NCI-H526 treated with DMSO at 0.1 percent for 48 hours (cell line): ENCODE measurements at places on chromosomes 5 and 9.

- DNase-seq = no peak
These were observed 18.1 kb upstream of the RPL26L1 start for GRCh38 chr5:172941067-172941516.

DNA sequence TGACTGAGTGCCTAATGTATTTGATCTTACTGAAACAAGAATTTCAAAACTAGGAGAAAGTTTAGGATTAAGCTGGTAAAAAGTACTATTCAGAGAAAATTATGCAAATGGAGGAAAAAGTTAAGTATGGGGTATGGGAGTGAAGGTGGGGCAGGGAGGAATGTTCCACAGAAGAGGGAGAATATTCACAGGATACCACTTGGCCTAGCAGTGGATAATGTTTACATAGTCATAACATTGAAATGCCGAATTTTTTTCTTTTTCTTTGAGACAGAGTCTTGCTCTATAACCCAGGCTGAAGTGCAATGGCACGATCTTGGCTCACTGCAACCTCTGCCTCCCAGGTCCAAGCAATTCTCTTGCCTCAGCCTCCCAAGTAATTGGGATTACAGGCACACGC, 61.2 kb upstream of the LMNB1 start:
- DNase-seq = no peak

- DNase-seq = no peak
These were observed 19.3 kb upstream of the IGFBPL1 start for GRCh38 chr9:38443597-38443996.

- DNase-seq = no peak
These were observed 35.9 kb upstream of the PCSK1 start for GRCh38 chr5:96468956-96469355.

GRCh38 chr9:10678010-10678409, 65.2 kb upstream of the PTPRD start:
- no peak for DNase-seq

DNA sequence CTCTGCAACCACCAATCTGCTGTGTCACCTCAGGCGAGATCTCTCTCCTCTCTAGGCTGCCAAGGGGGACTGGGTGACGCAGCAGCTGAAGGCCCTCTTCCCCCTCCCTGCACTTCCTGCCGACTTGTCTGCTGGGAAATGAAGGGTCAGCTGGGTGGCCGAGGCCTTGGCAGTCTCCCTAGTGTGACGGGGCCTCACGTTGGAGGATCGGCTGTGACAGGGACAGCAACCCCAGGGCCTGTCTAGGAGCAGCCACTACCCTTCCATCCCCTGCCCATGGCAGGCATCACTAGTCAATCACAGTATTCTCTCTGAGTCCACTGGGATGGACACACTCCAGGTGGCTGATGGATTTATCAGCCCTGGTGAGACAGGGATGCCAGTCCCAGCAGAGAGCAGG, 107.3 kb upstream of the SARDH start:
- no peak for DNase-seq

DNA sequence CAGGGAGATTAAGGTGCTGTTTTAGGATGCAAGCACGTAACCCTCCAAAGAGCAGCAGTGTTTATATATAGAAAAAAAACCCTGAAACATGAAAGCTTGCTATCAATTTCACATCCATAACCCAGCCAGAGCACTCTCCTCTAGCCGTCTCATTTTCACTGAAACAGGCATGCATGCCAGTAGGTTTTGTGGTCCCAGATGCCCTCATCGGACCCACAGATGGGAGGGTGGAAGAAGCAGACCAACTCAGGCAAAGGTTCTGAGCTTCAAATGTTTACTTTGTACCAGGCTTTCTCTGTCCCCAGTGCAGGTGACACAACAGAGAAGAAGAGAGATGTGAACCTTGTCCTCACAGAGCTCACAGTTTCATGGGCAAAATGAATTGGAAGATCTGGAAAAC, 127.4 kb upstream of the ATP10B start:
- DNase-seq = no peak

DNA sequence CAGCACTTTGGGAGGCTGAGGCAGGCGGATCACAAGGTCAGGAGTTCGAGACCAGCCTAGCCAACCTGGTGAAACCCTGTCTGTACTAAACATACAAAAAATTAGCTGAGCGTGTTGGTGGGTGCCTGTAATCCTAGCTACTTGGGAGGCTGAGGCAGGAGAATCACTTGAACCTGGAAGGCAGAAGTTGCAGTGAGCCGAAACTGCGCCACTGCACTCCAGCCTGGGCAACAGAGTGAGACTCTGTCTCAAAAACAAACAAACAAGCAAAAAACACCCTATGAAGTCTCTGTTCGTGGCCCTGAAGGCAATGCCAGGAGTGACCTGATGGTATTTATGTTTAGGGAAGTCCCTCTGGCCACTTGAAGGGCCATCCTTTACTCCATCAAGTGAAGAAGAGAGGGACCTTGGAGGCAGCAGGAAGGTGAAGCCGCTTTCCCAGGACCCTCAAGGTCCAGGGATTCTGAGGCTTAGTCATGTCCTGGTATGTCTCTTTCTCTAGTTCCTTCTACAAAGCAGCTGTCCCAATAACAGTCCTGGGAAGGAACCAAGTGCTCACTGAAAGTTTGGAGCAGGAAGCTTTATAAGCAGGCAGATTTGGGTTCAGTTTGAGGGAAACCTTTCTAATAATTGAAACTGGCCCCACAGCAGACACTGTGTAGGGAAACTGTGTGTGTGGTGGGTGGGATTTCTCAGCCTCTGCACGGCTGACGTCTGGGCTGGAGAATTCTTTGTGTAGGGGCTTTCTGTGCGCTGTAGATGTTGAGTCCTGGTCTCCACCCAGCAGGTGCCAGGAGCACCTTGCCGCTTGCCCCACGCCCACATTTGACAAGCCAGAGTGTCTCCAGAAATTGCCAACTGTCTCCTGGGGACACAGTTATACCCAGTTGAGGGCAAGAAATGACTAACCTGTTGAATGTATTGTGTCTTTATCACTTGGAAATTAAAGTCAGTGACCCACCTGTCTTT, 12.5 kb downstream of the PHF2 start:
- DNase-seq = no peak

DNA sequence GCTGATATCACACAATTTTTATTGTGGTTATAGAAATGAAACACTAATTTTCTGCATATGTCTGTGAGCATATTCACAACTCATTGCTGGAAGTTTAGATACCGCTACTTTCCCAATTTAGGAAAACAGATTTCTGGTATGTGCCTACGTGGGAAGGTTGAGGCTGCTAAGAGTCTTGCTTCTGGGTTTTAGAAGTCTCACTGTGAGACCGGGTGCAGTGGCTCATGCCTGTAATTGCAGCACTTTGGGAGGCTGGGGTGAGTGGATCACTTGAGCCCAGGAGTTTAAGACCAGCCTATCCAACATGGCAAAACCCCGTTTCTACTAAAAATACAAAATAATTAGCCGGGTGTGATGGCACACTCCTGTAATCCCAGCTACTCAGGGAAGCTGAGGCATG, 39.6 kb downstream of the UBAP1 start:
- DNase-seq = no peak

- DNase-seq = no peak
These were observed 18.7 kb upstream of the PIK3R1 start for GRCh38 chr5:68196876-68197275.

- DNase-seq = peak; percentile 7
These were observed 555.5 kb downstream of the CDH9 start for GRCh38 chr5:26482810-26483375.

GRCh38 chr9:112061152-112061740, 113.9 kb downstream of the SUSD1 start:
- DNase-seq = no peak

GRCh38 chr5:133779828-133780475, 167.6 kb upstream of the FSTL4 start:
- no peak for DNase-seq

DNA sequence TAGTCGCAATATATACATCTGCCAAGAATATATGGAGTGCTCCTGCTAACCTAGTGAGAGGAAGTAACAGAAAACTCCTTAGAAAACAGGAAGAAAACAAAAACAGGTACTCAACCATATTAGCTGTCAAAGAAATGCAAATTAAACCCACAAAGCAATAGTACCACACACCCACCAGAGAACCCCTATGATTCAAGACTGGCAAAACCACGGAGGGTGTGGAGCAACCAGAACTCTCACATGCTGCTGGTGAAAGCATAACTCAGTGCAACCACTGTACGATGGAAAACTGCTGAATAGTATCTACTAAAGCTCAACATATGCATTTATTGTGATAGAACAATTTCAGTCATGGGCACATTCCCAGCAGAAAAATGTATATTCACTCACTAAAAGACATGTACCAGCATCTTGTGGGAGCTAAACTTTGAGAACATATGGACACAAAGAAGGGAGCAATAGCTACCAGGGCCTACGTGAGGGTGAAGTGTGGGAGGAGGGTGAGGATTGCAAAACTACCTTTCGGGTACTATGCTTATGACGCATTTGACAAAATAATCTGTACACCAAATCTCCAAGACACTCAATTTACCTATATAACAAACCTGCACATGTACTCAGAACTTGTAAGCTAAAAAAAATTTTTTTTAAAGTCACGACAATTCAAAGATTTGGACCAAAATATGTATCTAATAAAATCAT, 34.0 kb downstream of the PTPN3 start:
- DNase-seq = no peak

- no peak for DNase-seq
These were observed 1.6 kb downstream of the NR2F1 start for GRCh38 chr5:93584596-93585040.

DNA sequence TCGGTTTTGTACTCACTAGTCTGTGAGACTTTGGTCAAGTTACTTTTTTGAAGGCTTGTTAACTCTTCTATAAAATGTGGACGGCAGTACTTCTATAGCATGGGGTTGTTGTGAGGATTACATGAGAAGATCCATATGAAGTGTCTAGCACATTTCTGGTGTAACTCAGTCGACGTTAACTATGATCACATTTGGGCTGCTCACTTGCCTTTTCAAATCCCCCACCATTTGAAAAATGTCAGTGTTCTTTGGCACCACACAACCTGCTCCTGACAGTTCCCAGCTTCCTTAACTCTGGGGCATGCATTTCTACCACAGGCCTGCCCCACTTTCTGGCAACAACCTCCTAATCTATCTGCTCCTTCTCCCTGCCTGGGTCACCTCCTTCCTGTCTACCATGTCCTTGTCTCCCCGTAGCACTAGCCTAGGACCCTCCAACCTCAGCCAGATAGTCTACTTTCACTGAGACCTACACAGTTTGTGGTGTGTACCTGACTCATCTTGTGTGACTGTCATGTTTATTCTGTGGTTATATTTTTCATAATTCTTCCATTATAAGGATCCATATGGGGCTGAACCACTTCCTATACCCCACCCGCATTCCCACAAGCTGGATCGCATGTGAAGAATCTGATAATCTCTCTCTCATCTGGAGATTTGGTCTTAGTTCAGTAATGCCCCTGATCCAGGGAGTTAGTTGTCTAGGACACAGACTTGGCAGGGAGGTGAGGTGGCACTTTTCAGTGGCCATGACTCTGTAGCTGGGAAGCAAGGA, 30.2 kb upstream of the BASP1 start:
- DNase-seq = no peak

DNA sequence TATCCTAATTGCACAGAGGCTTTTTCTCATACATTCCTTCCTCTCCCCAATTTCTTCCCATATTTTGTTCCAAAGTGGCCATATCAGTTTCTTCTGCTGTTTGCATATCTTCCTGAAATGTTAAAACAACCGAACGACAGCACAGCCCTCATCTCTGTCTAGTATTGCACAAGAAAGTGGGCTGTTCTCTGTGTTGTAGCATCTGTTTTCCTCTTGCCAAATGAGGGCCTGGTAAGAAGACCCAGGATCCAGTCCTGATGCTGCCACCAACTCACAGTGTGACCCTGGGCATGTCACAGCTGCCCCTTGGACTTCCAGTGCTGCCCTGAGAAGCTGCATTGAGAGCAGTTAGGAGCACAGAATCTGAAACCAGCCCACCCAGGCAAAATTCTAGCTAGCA, 4.1 kb downstream of the SLC31A2 start:
- no peak for DNase-seq

GRCh38 chr5:980966-981365, 27.6 kb upstream of the NKD2 start:
- DNase-seq = no peak
